Activated naive CD4-positive, alpha-beta T cell treated with Interleukin-2 at 50 U/mL for 16 hours (primary cell): ENCODE measurements at places on chromosomes 2 and 18.

GRCh38 chr18:80147037-80147417, 38.0 kb downstream of the ADNP2 start:
- no peak for DNase-seq

- DNase-seq, result no peak
Observed at GRCh38 chr2:78245394-78246135, 723.4 kb upstream of the LRRTM4 start.

DNA sequence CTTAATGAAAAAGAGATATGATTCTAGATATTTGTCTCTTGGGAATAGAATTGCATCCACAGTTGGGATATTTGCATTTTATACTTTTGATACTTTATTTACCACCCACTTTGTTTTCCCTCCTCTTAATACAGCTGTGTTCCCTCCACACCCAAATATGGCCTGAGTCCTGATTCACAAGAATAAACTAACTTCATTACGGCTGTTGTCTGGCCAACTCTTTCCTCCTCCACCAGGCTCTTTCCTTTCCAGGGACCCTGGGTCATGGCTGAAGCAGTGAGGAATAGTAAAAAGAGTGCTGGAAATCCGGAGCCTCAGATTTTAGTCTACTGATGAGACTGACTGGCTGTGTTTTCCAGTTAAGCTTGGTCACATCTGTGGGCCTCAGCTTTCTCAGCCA, 48.4 kb upstream of the STAM2 start:
- no peak for DNase-seq

DNA sequence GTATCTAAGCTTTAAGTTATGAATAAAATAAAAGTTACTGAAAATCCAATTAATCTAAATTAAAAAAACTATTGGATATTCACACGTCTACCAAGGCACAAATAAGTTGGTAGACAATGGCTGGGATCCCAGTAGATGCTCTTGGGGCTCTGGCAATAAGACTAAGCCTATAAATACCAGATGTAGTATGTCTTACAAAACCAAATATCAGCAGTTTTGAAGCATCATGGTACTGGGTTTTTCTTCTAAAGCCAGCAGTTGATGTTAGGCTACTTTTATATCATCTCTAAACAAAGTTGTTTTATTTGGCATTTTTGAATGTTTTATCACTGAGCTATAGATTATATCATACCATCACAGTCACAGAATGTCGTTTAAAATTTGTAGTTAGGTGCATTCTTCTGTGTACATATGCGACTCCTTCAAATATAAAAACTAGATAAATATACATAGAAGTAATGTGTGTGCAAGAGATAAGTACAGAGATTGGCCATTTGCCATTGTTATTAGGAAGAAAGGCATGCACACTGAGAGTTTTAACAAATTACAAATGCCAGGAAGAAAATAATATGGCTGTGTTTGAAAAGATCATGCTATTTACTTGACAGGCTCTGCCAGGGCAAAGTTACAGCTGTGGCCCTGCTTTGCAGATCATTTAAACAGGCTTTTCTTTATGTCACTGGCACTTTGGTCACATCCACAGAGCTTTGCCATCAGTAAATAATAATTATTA, 21.6 kb upstream of the TMEM17 start:
- DNase-seq, result no peak

GRCh38 chr2:224948859-224949258, 93.4 kb downstream of the DOCK10 start:
- DNase-seq, result no peak

GRCh38 chr2:155997538-155997937, 335.0 kb downstream of the NR4A2 start:
- no peak for DNase-seq

- no peak for DNase-seq
Observed at GRCh38 chr2:148947299-148947698, 72.3 kb downstream of the KIF5C start.

- no peak for DNase-seq
Observed at GRCh38 chr2:179059026-179059700, 9.2 kb upstream of the CCDC141 start.

DNA sequence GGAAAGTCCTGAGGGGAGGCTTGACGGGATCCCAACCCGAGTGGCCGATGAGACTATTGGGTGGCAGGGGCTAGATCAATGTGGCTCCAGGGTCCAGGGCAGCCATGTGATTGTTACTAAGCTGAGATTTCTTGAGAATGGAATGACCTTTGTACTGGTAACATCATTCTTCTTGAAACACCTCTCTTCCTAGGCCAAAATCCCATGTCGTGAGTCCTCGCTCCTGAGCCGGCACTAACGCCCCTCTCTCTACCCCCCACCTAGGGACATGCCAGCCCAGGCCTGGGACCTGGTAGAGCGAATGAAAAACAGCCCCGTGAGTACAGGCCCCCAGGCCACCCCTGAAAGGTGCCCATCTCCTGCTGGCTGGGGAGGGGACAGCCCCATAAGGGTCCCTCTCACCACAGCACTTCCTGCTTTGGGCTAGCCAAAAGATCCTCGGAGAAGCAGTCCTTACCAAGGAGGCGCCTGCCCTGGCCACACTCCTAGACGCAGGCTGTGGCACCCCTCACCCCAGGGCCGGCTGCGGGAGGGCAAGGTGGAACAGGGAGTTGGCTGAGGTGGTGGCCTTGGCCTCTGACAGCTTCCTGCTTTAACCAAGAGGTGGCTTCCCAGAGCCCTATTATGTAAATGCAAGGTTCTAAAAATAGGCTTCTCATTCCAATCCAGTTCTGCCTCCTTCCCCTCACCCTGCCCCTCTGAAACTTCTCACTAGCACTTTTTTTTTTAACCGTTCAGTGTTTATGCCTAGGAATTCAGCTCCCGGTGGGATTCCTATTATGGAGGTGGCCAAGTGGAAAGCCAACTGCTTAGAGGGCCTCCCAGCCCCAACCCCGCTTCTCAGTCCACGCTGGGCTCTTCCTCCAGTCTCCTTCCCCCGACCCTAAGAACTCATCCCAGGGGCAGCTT, 126.6 kb upstream of the PPP1CB start:
- DNase-seq, result peak; percentile 68

GRCh38 chr2:97788986-97789644, 75.7 kb downstream of the ZAP70 start:
- DNase-seq, result no peak

- no peak for DNase-seq
Observed at GRCh38 chr18:57916684-57917083, 113.6 kb upstream of the ATP8B1 start.

- DNase-seq, result no peak
Observed at GRCh38 chr2:69375494-69376353, 11.3 kb downstream of the GFPT1 start.

GRCh38 chr2:45954233-45954850, 302.9 kb downstream of the PRKCE start:
- DNase-seq, result no peak

DNA sequence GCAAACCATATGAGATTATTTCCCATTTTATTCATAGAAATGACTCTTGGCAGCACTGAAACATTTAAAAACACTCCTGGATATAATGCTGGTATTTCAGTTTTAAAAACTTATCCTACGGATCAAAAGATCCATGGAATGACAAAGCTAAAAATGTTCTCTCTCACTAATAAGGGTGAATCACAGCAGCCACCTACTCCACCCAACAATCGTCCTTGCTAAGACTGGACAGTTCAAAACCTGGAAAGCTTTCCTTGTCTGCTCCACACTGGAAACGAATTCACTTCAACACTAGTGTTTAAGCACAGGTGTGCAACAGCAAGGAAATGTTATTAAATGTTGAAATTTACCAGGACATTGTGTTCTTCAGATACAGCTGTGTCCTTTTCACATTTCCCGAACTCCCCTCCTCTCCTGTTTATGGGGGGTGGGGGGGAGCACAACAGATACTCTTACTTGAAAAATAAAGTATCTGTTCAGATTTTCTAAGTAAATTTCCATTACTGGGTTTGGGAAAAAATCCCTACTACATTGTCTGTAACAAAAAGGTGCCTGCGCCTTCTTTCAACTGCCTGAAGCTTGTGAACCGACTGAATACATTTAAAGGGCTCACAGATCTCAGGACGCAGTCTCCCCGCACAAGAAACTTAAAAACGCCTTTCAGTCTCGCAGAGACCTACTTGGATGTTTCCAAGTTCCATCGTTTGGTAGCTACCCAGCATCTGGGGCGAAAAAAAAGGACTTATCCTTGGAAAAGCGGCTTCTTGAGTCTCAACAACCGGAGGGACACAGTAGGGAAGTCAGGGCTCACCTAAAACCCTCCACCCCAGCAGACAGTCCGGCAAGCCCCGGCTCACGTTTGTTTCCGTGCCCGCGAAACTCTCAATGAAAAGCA, 1.3 kb downstream of the YWHAQ start:
- DNase-seq, result no peak

GRCh38 chr2:42363413-42363812, 2.4 kb upstream of the COX7A2L start:
- DNase-seq, result no peak

DNA sequence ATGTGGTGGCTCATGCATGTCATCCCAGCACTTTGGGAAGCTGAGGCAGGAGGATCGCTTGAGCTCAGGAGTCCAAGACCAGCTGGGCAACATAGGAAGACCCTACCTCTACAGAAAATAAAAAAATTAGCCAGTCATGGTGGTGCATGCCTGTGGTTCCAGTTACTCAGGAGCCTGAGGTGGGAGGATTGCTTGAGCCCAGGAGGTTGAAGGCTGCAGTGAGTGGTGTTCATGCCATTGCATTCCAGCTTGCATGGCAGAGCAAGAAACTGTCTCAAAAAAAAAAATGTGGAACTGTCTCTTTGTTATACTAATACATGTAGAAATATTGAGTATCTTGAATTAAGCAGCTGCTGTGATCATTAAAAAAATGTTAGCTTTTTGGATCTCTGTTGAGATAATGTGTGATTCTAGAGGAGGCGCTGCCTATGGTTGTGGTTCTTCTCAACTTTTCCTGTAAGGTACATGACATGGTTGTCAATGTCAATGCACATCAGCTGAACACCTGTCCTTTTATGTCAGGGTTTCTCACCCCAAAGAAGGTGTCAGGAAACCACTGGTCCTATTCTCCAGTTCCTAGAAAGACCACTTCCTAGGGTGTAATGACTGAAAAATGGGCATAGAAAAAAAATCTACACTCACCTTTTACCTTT, 34.7 kb upstream of the IL1RL1 start:
- DNase-seq, result no peak

GRCh38 chr2:109523536-109524361, 90.0 kb downstream of the SEPTIN10 start:
- no peak for DNase-seq

DNA sequence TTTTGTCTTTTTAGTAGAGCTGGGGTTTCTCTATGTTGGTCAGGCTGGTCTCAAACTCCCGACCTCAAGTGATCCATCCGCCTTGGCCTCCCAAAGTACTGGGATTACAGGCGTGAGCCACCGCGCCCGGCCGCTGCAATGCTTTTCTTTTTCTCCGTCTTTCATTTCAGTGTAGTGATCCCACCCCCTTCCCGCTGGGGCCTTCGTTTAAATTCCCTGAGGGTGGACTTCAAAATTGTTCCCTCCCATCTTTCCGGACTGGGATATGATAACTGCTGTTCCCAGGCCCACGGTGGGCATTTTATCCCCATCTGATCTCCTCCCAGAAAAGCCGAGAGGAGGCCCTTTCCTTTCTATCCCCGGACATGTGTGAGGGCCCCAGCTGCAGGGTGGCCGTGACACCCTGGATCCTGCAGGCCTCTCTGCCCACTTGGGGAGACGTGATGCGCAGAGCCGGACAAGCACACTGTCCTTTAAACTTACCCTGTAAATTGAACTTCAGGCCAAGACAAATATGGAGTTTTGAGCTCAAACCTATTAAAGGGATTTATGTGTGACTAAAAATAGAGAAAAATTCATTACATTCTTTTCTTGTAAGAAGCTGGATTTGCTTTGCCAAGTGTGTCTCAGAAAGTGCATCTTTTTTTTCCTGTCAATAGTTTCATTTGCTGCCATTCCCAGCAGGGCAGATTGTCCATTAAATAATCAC, 54.5 kb upstream of the AFF3 start:
- DNase-seq, result no peak
